ENCODE measurements at places on chromosomes 4 and X.

DNA sequence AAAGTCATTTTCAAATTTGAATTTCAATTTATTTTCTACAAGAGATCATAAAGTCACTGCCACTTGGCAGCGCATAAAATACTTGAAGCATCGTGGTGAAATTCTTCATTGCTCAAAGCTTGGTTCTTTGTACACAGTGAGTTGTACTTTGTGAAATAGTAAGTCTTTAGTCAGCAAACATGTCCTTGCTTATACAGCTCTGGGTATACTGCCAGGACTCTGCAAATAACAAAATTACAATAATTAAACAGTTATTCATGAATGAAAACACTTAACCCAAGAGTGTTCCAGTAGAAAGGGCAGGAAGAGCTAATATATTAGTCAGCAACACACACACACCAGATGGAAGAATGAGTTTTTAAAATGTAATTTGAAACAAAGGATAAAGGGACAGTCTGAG lies 1300.9 kb upstream of the DIAPH2 start:
- no peak for DNase-seq

- DNase-seq, result no peak
Measured at GRCh38 chrX:65690057-65690855, 22.8 kb downstream of the MSN start.

GRCh38 chr4:145538596-145538995 lies 56.9 kb downstream of the SMAD1 start:
- no peak for DNase-seq

- DNase-seq, result no peak
Measured at GRCh38 chr4:472881-473569, 25.9 kb downstream of the ZNF721 start.
